Kidney (tissue), 22 donors: ENCODE measurements at places on chromosomes 11 and 22. TPM values are rescaled to one million over a fixed set of nuclear protein-coding genes. Genes with fewer than 3 reads are reported as not detected.

DNA sequence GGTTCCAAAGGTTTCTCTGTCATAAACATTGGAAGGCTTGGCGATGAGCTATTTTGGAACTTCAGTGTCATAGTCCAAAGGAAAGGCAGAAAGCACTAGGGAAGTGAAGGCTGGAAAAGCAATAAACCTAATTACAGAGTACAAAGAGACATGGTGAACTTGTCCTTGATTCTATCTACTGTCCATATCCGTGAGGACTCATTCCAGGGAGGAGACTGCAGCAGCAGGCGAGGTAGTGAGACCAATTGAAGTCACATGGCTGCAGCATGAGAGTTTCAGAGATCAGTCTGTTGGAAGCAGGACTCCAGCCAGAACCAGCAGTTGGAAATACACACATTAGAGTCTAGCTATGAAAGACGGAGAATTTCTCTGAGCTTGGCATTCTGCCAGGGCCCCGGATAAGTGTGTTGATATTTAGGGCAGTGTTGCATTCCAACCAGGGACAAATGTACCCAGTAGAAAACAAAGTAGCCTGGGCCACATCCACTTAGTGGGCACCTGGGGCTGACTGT, 54.1 kb upstream of the ARHGAP42 start:
- DNase-seq: peak; percentile 60

- no peak for DNase-seq
These were observed 10.2 kb downstream of the TMEM121B start for GRCh38 chr22:17110791-17111550.

- no peak for DNase-seq
These were observed 5.3 kb upstream of the PRDM11 start for GRCh38 chr11:45141171-45141570.

- DNase-seq: peak; percentile 71
These were observed 25.1 kb downstream of the ADAMTS8 start for GRCh38 chr11:130403271-130403804.

The KCNJ11 gene
- total RNA-seq: 4.8 TPM

DNA sequence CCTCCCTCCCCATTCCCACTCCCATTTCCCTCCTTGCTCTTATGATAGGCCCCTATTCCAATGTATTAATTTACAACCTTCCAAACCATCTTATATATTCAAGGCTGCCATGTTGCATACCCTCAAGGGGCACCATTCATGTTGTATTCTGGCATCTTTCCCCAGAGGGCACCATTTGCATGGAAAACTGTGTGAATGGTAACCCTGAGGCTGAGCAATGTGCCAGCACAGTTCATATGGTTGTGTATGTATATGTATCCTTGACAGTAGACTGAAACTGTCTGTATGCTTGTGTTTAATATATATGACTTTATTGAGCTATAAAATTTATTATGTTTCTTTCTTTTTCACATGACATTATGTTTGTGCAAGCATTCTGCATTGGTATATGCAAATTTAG, 7.3 kb downstream of the RASSF10 start:
- DNase-seq: no peak

DNA sequence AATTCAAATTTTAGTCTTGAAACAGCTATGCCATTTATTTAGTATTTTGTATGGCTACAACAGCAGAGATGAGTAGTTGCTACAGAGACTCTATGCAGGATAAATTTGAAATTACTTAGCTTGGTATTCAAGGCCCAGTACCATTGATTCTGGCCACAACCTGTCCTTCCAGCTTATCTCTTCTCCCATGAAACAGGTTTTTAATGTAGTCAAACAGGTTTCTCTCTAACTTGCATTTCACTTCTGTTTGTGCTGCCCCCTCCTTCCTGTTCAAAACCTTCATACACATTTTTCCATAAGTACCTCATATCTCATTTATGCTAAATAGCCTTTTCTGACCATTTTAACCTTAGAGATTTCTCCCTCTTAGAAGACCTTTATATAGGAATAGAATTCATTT, 3.3 kb downstream of the USP47 start:
- no peak for DNase-seq

The KBTBD3 gene
- 10.2 TPM for total RNA-seq

- no peak for DNase-seq
These were observed 117.6 kb downstream of the LDLRAD3 start for GRCh38 chr11:36061471-36061870.

DNA sequence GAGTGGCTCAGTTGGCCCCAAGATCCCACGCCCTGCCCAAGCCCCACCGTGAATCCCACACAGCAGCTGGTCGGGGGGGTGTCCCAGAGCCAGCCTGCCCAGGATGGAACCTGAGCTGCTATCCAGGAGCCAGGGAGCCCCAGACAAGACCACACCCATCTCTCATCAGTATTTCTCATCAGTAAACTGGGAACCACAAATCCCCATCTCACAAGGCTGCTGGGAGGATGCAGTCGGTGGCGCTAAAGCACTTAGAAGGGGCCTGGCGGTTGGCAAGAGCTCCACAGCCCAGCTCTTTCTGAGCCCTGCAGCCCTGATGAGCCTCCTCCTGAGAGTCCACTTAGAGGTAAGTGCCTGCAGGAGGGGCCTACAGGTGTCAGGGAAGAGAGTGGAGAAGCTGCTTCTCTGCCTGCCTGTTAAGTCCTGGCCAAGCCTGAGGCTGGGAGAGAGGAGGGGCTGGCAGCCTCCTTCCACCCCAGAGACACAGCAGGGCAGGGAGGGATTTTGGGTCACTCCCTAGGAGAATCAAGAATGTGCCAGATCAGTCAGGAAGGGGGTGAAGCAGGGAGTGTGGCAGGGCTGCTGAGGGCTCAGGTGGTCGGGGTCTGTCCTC, 6.1 kb downstream of the FADS3 start:
- DNase-seq: no peak

DNA sequence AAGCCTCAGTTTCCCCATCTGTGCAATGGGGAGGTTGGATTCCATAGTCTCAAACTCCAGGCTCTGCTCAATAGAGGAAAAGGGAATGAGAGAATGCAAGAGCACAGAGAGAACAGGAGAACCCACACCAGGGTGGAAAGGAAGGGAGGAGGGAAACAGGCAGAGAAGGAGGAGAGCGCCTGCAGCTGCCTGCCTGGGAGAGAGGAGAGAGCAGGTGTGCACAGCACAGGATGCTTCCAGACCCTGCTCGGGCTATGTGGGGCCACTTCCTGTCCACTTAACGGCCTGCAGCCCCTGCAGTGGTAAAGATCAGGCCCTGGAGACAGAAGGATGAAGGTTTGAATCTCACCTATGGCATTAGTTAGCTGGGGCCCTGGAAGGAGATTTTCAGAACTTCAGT, 12.3 kb downstream of the LRRC32 start:
- no peak for DNase-seq

DNA sequence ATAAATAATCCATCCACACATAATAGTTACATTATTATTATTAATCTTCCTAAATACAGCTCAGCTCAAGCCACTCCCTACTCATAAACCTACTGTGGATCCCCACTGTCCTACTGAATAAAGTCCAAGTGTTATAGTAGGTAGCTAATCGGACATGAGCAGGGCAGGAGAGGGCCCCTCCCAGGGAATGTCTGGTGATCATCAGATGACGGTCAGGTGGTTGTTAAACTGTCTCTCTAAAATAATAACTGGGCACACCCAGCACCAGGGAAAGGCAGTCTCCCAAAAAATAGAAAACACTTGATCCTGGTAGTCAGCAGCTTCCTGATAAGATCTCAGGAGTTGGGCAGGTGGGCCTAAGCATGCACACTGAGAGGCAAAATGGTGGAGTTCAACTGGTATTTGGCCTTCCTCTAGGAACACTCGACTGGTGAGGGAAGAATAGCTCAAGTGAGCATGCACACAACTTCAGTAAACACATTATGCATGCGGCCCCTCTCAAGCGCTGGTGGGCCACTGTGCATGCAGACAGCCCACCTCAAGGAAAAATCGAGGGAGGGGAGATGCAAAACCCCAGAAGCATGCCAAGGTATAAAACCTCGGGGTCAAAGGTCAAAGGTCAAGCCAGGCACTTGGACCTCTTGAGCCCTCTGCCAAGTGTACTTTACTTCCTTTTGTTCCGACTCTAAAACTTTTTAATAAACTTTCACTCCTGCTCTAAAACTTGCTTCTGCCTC, 65.0 kb downstream of the LRRC32 start:
- DNase-seq: no peak

The MS4A4A gene
- total RNA-seq: 49.7 TPM
